ENCODE measurements at places on chromosomes 7 and 10. TPM values are rescaled to one million over a fixed set of nuclear protein-coding genes. Genes with fewer than 3 reads are reported as not detected.

DNA sequence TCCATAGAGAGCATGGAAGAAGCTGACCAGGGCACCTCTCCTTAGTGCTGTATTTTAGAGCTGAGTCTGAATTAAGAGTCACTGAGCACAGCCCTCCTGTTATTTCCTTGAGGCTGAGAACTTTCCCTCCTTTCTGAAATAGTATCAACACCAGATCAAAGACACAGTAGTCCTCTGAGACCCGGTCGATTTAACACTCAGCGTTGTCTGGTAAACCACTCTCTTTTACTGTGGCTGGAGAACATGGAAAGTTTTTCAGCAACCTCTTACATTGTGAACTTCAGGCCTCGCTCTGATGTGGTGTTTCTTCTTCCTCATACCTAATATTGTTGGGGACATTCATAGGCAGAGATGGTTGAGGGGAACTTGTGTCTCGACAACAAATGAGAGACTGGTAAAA is 202.0 kb upstream of the MTPN start:
- no peaks in the 10 kb centered on the region for H3K27me3 ChIP-seq
- no peak for DNase-seq

The ANK3 gene
- 76.5 TPM for total RNA-seq

DNA sequence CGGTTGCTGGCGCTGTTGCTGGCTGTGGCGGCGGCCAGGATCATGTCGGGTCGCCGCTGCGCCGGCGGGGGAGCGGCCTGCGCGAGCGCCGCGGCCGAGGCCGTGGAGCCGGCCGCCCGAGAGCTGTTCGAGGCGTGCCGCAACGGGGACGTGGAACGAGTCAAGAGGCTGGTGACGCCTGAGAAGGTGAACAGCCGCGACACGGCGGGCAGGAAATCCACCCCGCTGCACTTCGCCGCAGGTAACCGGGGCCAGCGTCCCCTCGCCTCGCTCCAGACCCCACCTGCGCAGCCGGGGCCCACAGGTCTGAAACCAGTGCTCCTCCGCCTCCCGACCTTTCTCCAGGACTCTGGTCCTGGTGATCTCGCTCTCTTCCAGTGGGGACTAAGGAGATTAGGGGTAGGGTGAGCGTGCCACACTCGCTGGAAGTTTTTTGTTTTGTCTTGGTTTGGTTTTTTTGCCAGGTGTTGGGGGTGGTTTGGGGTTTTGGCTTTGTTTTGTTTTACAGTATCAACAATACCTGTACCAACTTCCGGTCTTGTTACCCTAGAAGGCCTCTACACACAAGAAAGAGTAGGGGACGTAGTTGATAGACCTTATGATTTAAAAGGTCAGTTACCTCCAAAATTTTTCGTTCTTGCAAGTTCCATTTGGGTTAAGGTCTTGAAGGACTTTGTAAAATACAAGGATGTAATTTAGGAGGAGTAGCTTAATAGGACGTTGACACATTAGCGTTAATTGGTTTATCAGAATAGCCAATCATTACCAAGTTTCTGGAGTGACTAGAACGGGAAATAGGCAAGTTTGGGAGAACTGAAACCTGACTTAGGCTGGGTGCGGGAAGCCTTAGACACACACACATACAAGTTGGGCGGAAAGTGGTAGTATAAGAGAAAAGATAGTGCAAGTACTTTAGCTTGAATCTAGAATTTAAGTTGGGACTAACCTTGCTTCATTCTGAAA is 704 bp downstream of the TNKS2 start:
- peaks cover 28% of the 10 kb centered on the region for H3K36me3 ChIP-seq
- peaks cover 55% of the 10 kb centered on the region for H3K4me1 ChIP-seq
- no peaks in the 10 kb centered on the region for H3K27me3 ChIP-seq
- DNase-seq: peak; percentile 94
- peak overlapping the region; percentile 100 for H3K27ac ChIP-seq

DNA sequence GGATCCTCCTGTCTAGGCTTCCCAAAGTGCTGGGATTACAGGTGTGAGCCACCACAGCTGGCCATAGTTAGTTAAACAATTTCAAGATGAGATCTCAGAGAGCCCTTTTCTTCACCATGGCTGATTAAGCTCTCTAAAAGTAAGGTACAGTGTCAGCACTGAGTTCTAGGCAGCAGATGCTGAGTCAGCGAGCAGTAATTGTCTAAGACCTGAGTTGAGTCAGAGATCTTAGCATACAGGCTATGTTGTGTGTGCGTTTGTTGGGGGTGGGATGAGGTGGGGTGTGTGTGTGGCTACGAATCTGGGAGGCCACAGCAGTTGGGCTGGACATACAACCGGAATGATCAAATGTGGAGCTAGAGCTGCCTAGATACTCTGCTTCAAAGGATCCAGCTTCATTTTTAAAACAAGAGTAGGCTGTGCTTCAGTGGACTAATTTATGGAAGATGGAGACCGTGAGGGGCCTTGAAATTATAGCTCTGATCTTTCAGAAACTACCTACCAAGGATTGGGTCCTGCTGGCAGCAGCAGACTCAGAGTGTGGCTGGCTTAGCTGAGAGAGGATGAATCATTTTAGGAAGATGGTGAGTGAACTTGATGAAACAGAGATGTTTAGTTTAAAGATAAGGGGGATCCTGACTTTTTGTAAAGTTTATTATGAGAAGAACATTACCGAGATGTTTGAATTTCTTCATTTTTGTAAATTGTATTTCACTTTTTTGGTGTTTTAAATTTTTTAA is 17.5 kb upstream of the MTPN start:
- peak overlapping the region; percentile 44 for H3K27ac ChIP-seq
- no peaks in the 10 kb centered on the region for H3K4me1 ChIP-seq
- no peak for DNase-seq

- no peaks in the 10 kb centered on the region for H3K27me3 ChIP-seq
- H3K4me1 ChIP-seq: no peaks in the 10 kb centered on the region
- no peak for DNase-seq
- no peak overlapping the region for H3K4me3 ChIP-seq
Observed at GRCh38 chr10:568848-569247, 120.6 kb downstream of the DIP2C start.

Data from spleen (tissue), 13 donors.